Inflammatory macrophage (primary cell): ENCODE measurements at places on chromosomes 7 and 10.

- DNase-seq: no peak
Observed at GRCh38 chr10:25206693-25207414, 32.1 kb downstream of the GPR158 start.

- DNase-seq: no peak
Observed at GRCh38 chr7:123966936-123967335, 41.9 kb downstream of the SPAM1 start.

GRCh38 chr10:14837003-14837756 is 657 bp downstream of the CDNF start:
- DNase-seq: peak; percentile 5

DNA sequence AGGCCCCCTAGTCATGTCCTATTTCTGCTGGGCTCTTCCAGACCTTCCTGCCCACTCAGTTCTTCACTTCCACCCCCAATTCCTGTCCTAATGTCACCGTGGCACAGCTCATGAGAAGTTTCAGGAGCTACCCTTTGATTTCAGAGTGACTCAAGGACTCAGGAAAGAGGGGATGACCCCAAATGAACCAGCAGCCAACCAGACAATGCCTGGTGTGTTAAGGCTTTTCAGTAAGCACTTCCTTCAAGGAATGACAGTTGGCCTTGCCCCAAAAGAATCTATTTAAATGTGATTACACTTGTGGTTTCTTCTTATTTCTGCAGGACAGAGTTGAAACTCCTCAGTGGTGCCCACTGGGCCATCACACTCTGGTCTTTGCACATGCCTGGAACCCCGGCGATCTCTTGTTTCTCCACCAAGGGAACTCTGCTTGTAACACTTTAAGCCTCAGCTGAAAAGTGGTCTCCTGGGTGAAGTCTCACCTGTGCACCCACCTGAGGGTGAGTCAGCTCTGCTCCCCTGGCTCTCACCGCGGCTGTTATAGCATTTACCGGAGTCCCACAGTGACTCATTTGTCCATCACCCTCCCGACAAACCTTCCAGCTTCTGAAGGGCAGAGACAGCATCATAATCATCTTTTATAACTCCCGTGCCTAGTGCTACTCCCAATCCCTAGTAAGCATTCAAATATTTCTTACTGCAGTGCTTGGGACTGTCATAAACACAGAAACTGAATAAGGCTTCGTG is 123.0 kb upstream of the SVIL start:
- peak; percentile 42 for DNase-seq

DNA sequence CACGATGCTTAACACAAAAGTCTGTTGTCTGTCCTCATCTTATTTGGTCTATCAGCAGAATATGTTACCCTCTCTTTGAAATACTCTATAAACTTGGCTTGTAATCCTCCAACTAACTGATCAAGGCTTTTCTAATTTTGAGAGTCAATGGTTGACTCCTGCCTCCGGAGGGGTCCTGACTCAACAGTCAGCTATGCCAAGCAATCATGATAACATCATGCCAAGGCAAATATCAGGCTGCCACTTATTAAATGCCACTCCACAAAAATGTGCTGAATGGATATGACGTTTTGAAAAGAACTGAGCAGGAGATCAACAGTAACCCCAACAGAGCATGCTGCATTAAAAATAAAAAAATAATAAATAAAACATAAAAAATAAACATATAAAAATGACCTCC is 116.1 kb downstream of the PARD3 start:
- no peak for DNase-seq

DNA sequence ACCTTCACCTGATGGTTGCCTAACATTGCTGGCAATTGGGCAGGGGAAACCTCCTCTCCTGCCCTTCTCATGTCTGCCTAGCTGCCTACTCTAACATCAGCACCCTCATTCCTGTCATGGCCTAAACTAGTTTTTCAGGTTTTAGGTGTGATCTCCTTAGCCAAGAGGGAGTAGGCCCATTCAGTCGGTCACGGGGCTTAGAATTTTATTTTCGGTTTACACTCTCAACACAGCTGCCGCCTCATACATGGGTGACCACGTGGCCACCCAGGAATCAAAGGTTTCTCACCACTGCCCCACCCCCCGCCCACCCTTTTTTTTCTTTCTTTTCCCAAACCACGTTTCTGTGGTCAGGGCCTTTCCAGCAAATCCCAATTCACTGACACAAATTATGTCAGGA is 97.2 kb downstream of the RALA start:
- DNase-seq: no peak

GRCh38 chr7:133672866-133673265 is 420.0 kb downstream of the EXOC4 start:
- no peak for DNase-seq

- no peak for DNase-seq
Observed at GRCh38 chr7:617614-618538, 98.2 kb upstream of the PDGFA start.

GRCh38 chr7:75604408-75604807 is 112.3 kb downstream of the SPDYE5 start:
- DNase-seq: peak; percentile 19
